Cortex of kidney (tissue), 1 donor: ENCODE measurements at places on chromosomes 12 and 14.

GRCh38 chr12:91492648-91493047 lies 310.0 kb upstream of the DCN start:
- DNase-seq: no peak

DNA sequence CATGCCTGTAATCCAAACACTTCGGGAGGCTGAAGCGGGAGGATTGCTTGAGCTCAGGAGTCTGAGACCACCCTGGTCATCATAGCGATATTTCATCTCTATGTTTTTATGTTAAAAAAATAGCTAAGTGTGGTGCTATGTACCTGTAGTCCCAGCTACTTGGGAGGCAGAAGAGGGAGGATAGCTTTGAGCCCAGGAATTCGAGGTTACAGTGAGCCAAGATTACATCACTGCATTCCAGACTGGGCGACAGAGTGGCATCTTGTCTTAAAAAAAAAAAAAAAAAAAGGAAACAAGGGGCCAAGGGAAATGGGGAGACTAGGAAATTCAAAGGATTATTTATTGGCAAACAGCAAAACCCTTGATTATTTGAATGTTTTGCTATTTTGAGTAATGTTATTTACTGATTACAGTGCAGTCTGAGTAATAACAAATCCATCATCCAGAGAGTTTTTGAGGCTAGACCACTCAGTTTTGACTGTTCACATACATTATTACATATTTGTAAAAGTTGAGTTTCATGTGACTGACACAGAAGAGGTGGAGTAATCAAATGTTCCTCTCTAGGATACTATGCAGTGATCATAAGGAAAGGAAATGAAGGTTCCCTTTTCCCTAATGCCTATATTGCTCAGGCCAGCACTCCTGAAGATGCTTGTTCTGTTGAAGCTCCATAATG lies 40.8 kb downstream of the PRKCH start:
- no peak for DNase-seq

- DNase-seq: no peak
Measured at GRCh38 chr14:61652526-61653262, 42.6 kb upstream of the HIF1A start.

- DNase-seq: no peak
Measured at GRCh38 chr14:54881761-54882401, 20.7 kb downstream of the GCH1 start.

DNA sequence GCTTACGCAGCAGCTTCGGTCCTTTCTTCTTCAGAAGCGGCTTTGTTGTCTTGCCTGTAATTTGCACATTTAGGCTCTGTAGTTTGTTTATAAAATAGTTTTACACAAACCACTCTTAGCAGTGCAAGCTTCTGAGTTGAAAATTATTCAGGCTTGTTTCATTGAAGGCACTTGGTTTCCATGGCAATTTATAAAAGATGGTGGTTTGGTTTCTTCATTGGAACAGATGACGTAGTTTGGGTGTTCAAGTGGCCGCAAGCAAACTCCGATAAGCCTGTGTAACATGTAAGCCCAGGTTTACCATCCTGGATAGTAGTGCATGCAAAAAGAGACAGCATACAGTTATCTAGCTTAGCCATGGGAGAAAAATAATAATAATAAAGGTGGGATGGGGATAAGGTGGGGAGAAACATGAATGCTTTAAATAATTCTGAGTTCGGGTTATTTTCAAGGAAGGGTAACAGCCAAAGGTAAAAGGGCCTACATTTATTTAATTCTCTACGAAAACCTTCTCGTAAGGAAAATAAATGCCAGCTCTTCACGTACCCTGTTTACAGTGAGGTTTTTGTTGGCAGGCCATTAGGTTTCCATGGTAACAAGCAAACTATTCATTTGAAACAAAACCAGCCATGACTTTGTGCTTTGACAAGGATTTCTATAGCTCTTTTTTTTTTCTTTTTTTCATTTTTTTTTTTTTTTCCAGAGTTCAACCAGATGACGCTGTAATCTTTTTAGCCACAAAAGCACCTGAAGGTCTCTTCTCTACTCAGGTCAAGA lies 189.6 kb upstream of the RPL10L start:
- DNase-seq: no peak

GRCh38 chr14:41609704-41610183 lies 3.1 kb downstream of the LRFN5 start:
- no peak for DNase-seq

GRCh38 chr12:41552588-41552987 lies 364.5 kb downstream of the PDZRN4 start:
- no peak for DNase-seq

DNA sequence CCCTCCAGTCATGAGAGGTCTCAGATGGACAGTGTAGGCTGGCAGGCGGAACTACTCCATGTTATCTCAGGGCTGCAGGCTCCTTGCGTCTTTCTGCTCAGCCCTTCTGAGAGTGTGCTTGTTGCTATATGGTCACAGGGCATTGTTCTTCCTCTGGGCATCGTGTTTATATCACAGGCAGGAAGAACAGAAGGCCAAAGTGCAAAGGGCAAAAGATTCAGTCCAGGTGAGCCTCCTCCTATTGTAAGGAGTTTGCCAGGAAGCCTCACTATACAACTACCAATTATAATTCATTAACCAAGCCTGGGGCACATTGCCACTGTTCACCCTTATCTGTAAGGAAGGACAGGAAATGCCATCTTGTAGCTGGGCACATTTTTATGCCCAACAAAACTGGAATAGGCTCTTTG lies 195.5 kb upstream of the KITLG start:
- no peak for DNase-seq

DNA sequence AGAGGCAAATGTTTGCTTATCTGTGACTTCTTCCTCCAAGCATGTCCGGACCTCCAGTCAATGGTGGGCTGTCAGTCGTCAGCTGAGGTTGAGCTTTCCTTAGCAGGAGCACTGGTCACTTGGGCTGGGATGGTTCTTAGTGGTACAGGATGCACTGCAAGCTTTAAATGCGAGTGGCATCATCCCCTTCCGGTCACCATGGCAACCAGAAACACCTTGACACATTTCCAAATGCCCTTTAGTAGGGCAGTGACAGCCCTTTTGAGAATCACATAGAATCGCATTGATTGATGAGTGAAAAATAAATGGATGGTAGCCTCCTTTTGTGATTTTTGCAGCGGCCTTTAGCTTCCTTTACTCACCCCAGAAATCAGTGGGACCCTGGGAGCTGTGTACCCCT lies 24.1 kb downstream of the NTF3 start:
- no peak for DNase-seq

- no peak for DNase-seq
Measured at GRCh38 chr14:104681689-104682074, 7.7 kb upstream of the INF2 start.

GRCh38 chr12:124144531-124145194 lies 150.2 kb upstream of the RFLNA start:
- no peak for DNase-seq

GRCh38 chr12:8909752-8910151 lies 4.6 kb upstream of the PHC1 start:
- DNase-seq: no peak

DNA sequence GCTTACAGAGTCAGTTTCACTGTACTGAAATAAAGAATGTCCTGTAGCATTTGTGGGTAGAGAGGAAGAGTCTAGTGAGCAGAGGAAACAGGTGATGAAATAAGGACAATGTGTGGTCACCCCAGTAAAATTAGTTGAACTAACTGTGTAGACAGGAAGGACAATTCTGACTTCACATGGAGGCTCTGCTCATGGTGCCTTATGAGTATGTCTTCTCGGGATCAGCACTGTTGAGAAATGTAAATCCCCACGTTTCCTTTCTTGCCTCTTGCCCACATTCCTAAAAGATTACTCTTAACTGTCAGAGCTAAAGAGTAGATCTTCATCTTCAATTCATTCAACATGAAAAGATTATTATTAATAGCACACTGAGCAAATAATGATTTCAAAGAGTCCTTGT lies 113.2 kb upstream of the FLRT2 start:
- no peak for DNase-seq

GRCh38 chr12:131828671-131829355 lies 620 bp downstream of the MMP17 start:
- no peak for DNase-seq

DNA sequence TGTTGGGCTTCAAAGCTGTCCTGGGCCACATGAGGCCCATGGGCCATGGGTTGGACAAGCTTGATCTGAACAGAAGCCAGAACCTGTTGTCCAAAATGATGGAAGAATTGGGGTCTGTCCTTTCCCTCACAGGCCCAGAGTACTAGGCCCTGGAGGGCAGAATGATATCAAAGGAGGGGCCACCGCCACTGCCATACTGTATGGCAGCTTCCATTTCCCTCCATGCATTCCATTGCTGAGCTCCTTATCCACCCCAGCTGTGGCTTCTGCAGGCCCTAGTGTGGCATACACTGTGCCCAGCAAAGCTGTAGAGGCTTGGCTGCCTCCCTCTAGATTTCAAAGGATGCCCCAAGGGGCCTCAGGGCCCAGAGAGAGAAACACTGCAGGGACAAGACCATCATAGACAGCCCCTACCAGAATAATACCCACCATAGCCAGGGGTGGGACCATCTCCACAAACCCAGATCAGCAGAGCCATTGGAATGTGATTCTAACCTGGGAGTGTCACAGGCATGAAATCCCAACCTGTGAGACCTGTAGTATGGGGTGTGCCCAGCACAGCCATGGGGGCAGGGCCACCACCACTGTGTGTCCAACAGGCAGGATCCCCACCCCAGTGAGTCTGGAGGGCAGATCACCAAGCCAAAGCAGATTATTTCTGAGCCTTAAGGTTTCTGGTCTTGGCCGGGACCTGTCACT lies 61.4 kb upstream of the BEGAIN start:
- no peak for DNase-seq

DNA sequence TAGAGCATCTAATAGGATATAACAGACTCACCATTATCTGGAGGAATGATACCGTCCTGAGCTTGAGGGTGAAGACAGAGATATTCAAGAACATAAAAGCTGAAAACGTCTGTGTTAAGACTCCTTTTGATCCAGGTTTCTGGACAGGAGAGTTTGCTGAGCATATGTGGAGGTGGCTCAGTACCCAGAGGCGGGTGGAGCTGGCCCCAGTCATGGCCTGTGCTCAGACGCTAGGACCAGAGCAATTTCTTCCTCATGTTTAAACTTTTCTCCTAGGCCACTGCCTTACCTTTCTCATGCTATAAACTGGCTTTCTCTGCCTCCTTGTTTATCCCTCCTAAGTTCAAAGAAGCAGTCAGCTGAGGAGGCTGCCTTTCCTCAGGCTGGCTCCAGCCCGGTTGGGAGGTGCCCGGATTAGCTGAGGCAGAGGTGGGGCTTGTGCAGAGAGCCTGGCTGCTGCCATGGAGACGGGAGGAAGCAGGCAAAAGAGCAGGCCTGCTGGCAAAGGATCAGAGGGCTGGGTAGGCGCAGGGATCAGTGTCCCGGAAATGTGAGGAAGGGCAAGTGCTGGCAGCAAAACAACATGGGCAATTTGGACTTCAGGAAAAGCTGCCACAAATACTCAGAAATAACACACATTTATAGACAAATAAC lies 13.7 kb downstream of the COA8 start:
- no peak for DNase-seq

DNA sequence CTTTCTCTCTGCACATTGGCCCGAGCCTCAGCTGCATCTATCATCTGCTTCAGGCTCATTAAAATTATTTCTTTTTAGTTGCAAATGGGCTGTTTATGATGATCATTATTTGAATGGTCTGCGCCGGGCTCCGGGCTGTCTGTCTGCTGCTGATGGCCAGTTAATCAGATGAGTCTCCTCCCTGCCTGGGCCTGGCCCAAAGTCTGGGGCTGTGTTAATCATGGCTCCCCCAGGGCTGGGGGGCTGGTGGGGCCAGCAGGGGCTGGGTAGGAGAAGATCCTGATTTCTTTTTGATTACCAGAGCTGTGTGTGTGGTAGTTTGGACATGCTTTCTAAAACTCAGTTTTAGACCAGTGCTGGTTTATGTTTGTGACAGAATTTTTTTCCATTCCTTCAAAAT lies 159.1 kb downstream of the PHETA1 start:
- no peak for DNase-seq

DNA sequence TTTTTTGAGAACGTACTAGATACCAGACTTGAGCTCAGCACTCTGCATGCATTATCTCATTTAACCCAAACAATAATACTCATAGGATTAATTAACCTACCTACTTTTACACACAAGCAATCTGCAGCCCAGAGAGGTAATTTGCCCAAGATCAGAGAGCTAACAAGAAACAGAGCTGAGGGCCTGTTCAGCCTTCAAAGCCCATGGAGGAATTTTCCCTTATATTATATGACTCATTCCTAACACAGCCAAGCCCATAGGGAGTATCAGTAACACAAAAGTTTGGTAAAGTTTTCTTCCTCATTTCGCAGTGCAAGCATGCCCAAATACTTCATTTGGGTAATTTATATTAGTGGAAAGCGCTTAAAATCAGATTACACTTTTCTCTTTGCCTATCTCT lies 94.7 kb downstream of the GALC start:
- no peak for DNase-seq

GRCh38 chr14:51035611-51036192 lies 59.2 kb downstream of the TRIM9 start:
- no peak for DNase-seq

- DNase-seq: no peak
Measured at GRCh38 chr12:113170926-113171325, 14.4 kb downstream of the DDX54 start.
